ENCODE measurements at places on chromosomes 11 and 22. TPM values are rescaled to one million over a fixed set of nuclear protein-coding genes. Genes with fewer than 3 reads are reported as not detected.

The CACNA1I gene
- 5.9 TPM for total RNA-seq

GRCh38 chr22:39250131-39250530, 5.3 kb upstream of the PDGFB start:
- DNase-seq = no peak

- DNase-seq = no peak
Measured at GRCh38 chr22:50456466-50457234, 18.2 kb downstream of the SBF1 start.

- no peak for DNase-seq
Measured at GRCh38 chr11:76410851-76411357, 29.8 kb downstream of the GVQW3 start.

All from CD8-positive, alpha-beta T cell (primary cell).